ENCODE measurements at places on chromosomes 13 and 19.

GRCh38 chr19:46388311-46389095 is 24.9 kb downstream of the CCDC8 start:
- DNase-seq: no peak

DNA sequence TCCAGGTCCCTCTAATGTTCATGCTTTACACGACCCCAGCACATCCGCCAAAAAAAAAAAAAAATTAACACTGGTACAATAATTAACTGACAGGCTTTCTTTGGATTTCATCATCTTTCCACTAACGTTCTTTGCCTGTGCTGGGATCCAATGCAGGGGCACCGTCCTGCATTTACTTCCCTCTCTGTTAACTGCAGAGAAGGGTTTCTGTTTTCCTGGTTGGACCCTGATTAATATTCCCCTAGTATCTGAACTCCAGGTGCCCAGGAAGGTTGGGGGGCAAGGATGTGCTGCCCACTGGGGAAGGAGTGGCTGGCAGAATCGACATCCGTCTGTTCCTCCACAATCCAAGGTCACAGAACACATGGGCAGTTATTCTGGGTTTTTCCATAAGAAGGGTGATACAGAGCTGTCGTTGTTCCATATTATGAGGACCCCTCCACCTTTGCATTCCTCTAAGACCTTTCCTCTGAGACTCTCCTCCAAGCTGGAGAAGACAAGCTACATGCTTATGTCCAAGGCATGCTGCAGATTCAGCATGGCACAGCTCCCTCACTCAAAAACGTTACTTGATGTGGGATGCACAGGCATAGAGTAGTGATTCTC is 4.5 kb upstream of the LAIR1 start:
- DNase-seq: peak; percentile 43

DNA sequence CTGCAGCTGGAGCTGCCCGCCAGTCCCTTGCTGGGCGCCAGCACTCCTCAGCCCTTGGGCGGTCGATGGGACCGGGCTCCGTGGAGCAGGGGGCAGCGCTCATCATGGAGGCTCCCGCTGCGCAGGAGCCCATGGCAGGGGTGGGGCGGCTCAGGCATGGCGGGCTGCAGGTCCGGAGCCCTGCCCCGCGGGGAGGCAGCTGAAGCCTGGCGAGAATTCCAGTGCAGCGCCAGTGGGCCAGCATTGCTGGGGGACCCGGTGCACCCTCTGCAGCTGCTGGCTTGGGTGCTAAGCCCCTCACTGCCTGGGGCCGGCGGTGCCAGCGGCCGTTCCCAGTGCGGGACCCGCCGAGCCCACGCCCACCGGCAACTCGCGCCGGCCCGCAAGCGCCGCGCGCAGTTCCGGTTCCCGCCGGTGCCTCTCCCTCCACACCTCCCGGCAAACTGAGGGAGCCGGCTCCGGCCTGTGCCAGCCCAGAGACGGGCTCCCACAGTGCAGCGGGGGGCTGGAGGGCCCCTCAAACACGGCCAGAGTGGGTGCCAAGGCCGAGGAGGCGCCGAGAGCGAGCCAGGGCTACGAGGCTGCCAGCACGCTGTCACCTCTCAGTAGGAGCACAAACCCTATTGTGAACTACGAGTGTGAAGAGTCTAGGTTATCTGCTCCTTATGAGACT is 687.1 kb downstream of the PCDH17 start:
- DNase-seq: no peak

- no peak for DNase-seq
These were observed 146.6 kb upstream of the GJB6 start for GRCh38 chr13:20378721-20379120.

DNA sequence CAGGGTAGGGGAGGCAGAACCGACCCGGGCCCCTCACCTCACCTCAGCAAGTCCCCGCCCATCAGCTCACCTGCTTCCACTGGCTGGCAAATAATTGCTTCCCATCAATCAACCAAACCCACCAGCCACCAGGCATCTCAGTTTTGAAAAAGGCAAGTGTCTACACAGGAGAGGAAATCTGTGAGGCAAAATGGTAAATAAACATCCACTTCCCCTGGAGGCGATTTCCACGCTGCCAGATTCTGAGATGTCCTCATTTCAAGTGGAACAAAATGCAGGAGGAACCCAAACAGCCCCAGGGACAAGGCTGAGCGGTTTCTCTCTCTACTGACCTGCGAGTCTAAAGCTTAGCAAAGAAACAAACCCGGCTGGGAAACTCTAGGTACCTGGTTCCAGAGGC is 117.5 kb downstream of the CRYL1 start:
- no peak for DNase-seq

DNA sequence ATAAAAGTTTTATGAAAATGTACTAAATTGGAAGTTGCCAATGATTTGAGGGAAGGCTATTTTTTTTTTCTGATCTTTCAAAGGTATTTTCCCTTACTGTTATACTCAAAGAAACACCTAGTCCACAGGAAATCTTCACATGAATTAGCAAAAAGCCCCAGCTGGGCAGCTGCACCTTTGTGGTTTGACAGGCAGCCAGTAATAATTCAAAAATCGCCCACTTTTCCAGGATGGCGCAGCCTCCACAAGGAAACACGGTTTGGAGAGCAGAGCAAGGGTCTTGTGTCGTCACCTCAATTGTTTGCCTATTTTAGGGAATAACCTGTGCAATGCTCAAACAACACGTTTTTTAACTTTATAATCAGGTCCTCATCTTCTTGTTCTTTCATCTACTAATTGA is 324.9 kb upstream of the GPC6 start:
- no peak for DNase-seq

DNA sequence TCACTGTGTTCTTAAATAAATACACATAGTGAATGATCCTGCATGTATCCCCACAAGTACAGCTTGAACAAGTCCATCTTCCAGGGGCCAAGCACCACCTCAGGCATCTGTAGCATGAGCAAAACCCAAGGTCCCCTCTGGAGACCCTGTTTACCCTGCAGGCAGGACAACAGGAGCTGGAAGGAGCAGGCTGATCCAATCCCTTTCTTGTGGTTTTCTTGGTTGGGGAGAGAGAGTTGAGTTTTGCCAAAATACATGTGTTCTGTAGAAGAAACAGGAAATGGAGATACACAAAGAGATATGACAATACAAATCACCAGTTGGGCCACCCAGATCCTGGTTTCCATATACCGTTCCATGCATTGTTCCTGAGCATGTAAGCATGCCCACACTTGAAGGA is 92.8 kb downstream of the SHISA2 start:
- no peak for DNase-seq

- DNase-seq: no peak
These were observed 1.7 kb downstream of the SLC7A1 start for GRCh38 chr13:29593605-29594297.

GRCh38 chr19:58330458-58330857 is 3.7 kb downstream of the ZSCAN22 start:
- peak; percentile 13 for DNase-seq

DNA sequence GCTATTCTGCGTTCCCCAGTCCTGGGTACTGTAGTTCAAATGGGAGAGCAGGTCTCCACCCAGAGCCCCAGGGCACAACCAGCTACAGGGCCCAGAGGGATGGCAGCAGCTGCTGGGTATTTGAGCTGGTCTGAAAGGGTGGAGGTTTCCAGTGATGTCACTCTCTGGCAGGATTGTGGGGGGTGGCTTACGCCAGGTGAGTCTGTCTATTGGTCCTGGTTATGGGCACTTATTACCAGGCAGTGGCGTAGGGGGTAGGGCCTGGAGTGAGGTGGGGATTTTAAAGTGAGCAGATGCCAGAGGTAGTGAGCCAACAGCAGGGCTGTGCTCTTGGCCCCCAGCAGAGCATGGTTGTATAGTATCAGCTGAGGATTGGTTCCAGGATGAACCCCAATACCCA is 6.2 kb downstream of the RPS19 start:
- DNase-seq: no peak

DNA sequence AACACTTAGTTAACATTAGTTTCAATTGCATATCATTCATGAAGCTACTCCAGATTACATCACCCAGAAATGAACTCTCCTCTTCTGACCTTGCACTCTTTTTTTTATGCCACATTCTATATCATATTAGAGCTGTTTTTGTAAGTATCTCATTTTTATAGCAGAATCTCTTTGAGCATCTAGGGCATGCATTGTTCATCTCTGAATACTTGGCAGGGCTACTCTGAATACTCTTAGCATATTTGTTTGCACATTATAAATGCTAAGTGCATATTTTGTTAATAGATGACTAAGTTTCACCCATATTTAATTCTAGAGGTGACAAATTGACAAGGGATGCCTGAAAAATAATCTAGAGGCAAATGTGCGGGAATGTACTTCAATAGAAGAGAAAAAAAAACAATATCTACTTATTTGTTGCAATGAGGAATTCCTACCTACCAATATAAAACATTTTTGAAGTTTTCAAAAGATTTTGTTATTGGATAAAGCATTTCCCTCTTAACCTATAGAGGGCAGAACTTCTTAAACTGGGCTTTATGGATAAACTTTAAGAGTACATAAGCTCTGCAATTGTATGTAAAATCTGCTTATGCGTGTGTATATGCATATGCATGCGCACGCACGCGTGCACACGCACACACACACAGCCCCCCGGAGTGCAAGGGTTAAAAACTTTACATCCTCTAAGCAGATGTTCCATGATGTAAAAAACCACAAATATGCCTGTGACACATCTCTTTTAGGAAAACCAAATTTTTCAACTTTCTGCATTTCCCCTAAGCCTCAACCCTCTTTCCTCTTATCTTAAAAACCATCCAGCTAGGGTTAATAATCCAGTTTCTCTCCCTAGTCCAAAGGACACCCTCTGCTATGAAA is 73.0 kb upstream of the OXGR1 start:
- DNase-seq: no peak

- DNase-seq: no peak
These were observed 5.7 kb downstream of the SLC17A7 start for GRCh38 chr19:49435670-49436069.

DNA sequence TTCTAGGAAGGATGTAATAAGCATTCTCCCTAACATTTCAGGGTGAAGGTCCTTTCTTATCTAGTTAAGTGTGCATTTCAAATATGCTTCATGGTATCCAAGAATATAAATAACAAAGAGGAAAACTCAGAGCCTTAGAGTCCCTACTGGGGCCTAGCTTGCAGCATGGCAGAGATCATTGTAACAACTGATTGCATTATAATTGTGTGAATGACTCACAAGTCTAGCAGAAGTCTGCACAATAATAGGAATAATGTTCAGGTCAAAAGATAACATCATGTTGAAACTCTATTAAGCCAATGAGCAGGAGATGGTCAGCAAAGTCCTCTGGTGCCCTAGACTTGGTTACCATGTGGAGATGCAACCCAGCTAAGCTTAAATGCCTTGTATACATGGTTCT is 3.4 kb downstream of the POSTN start:
- DNase-seq: no peak

DNA sequence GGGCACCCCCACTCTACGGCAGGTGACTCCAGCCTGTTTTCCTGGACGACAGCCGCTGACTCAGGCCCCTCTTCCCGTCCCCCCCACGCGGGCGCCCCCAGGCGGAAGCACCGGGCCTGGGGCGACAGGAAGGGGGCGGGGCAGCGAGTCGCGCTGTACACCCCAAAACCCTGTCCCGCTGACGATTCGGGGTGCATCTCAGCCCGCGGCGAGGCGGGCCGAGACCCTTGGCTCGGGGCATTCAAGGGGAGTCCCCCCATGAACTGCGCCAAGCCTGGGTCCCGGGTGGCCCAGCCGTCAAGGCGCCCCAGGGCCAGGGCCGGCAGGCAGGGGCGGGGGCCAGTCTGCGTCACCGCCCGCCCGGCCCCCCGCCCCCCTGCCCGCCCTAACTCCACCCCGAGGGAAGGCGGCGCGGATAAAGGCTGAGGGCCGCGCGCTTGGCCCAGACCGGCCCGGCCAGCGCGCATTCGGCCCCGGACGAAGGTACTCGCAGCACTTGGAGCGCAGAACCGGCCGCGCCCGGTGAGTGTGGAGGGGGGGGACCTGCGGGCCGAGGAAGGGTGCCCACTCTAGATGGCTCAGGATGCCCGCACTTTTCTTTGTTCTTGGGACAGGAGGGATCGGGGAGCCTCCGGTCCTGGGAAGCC is at the start of gene MIDN:
Gene MIDN, plus strand, starts transcription at position 445 of the 647 bp plus-strand sequence. CDS start 1,714 bp downstream, outside the sequence.
- peak; percentile 94 for DNase-seq

- no peak for DNase-seq
These were observed 5.8 kb downstream of the BCKDHA start for GRCh38 chr19:41403181-41403970.

- DNase-seq: peak; percentile 92
These were observed 9.3 kb downstream of the ZNF787 start for GRCh38 chr19:56111601-56112312.

DNA sequence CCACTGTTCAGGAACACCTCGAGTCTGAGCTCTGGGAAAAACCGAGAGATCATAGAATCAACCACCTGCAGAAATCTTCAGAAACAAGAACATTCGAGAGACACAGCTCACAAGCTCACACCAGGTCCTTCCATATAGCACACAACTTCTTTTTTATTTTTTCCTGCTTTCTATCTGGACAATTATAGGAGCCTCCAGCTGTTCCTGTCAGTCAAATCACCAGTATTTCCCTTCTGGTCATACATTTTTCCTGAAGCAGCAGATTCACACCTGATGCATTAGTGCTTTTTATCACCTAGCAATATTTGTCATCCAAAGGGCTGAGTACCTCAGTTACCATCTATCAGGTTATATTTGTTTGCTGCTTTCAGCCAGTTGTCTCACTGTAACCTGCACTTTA is 323.5 kb downstream of the FOXO1 start:
- DNase-seq: no peak

- no peak for DNase-seq
These were observed 22.8 kb upstream of the ABCC4 start for GRCh38 chr13:95323930-95324662.

GRCh38 chr13:81781471-81781870 is 1440.5 kb upstream of the SPRY2 start:
- no peak for DNase-seq

DNA sequence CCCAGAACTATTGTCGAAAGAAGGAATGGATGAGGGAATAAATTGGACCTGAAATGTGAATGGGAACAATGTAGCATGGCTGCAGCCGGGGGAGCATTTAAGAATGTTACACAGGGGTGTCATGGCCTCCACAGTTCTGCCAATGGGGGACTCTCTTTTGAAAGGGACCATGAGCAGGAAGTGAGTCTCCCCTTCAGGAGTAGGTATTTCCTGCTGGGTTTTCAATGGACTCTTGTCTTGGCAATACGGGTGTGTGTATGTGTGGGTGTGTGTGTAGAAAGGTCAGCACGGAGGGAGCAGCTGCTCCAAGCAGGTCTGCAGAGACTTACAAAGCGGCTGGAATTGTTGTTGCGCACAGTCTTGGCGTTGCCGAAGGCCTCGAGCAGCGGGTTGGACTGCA is 24.4 kb downstream of the MYO1F start:
- DNase-seq: no peak

- DNase-seq: no peak
These were observed 94.3 kb downstream of the MBNL2 start for GRCh38 chr13:97316390-97316789.

GRCh38 chr13:83221813-83222241 is 660.4 kb downstream of the SLITRK1 start:
- DNase-seq: no peak

GRCh38 chr13:100280681-100281080 is 191.8 kb downstream of the PCCA start:
- no peak for DNase-seq

- no peak for DNase-seq
These were observed 630.2 kb downstream of the UQCRFS1 start for GRCh38 chr19:28582796-28583195.

- DNase-seq: no peak
These were observed 5.2 kb upstream of the OR7A5 start for GRCh38 chr19:14840206-14840605.

Data from suppressor macrophage (primary cell).